ENCODE measurements at places on chromosomes 16 and 17.
A peak's percentile ranks its signal among the peaks of the same experiment; 100 is the strongest.

- DNase-seq, result no peak
Measured at GRCh38 chr17:56824503-56824902, 9.2 kb downstream of the C17orf67 start.

DNA sequence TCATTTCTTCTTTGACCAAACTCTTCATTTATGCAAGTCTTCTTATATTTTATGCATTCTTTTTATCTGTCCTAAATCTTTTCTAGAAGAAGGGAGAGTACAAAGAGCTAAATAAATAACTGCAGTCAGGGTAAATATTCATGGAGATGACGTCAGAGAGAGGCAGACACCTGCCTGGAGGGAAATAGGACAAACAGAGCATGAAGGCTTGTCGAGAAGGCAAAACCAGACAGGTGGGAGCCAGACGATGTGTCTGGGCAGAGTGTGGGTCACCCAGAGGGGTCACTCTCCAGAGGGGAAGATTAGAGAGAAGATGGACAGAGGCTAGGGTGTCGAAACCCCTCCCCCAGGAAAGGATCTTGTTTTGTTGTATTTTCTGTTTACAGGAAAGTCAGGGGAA lies 78.3 kb upstream of the RPL38 start:
- no peak for DNase-seq

DNA sequence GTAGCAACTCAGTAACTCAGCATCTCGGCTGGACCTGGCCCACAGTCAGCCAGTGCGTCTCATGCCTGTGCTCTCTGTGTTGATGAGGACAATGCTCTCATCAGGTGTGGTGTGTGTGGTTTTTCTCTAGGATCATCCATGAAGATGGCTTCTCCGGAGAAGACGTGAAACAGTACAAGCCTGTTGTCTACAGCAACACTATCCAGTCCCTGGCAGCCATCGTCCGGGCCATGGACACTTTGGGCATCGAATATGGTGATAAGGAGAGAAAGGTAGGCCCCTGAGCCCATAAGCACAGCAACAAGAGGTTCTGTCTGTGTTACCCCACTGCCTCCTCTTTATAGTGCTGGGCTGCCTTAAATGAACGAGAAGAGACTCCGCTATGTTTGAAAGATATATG lies 84.5 kb downstream of the GNAO1 start:
- DNase-seq, result no peak

GRCh38 chr17:75125984-75126383 lies 5.6 kb downstream of the NT5C start:
- DNase-seq, result no peak

DNA sequence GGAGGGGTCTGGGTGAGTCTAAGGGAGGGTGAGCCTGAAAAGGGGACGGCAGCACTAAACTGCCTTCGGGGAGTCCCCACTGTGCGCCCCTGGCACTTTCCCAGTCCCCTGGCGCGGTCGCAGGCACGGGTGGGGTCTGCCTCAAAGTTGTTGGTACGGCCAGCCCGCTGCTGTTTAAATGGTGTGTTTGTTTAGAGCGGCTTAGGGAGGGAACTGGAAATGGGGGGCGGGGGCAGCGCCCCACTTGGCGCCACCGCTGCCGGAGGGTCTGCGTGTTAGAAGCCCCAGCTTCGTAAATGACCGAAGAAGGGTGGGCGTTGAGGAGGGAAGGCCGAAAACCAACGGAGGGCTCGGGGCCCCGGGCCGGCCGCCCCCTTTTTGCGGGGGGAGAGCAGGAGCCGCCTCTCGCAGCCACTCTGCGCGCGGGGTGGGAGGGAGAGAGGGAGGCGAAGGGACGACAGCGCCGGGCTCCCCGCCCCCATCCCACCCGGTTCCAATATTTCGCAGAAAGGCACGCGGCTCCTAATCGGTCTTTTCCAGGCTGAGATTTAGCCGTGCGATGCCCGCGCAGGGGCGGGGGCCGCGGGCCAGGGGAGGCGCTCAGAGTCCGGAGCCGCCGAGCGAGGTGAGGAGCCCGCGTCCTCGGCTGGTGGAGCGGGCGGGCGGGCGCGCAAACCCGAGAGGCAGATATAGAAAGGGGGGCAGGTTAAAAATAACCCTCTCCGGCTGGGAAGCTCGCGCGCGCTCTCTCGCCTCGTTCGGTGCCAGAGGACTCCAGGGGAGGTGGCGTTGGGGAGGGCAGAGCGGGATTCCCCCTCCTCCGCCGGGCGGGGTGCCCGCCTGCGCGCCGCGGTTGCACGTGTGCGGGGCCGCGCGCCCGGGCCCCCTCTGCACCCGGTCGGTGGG lies 54.9 kb downstream of the SREBF1 start:
- no peak for DNase-seq

- DNase-seq, result no peak
Measured at GRCh38 chr16:88045820-88046303, 94.6 kb downstream of the BANP start.

DNA sequence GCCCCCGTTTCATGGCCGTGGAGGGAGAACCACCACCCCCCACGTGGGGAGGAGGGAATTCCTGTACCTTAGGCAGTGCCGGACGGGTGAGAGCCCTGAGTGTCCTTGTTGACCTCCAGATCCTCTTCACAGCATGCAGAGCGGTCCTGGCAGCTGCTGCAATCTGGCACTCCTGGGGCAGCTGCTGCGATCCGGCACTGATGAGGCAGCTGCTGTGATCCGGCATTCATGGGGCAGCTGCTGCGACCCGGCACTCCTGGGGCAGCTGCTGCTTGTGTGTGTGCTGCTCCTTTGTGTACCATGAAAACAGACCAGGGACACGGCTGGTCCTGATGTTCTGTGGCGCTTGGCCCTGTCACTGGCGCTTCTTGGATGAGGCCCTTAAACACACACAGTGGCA lies 12.8 kb downstream of the ZNF778 start:
- no peak for DNase-seq

- DNase-seq, result no peak
Measured at GRCh38 chr17:41689497-41690299, 1.0 kb downstream of the EIF1 start.

DNA sequence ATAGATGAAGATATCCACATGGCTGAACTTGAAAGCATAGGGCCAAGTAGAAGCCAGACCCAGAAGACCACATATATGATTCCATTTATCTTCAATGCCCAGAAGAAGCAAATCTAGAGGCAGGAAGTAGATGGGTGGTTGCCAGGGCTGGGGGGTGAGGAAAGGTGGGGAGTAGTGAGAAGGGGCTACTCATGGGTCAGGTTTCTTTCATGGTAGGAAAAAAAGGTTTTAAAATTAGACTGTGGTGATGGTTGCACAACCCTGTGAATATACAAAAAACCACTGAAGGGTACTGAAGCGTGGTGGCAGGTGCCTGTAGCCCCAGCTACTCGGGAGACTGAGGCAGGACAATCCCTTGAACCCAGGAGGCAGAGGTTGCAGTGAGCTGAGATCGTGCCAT lies 5.4 kb downstream of the CD2BP2 start:
- no peak for DNase-seq

GRCh38 chr17:50258647-50259476 lies 15.4 kb upstream of the TMEM92 start:
- no peak for DNase-seq

DNA sequence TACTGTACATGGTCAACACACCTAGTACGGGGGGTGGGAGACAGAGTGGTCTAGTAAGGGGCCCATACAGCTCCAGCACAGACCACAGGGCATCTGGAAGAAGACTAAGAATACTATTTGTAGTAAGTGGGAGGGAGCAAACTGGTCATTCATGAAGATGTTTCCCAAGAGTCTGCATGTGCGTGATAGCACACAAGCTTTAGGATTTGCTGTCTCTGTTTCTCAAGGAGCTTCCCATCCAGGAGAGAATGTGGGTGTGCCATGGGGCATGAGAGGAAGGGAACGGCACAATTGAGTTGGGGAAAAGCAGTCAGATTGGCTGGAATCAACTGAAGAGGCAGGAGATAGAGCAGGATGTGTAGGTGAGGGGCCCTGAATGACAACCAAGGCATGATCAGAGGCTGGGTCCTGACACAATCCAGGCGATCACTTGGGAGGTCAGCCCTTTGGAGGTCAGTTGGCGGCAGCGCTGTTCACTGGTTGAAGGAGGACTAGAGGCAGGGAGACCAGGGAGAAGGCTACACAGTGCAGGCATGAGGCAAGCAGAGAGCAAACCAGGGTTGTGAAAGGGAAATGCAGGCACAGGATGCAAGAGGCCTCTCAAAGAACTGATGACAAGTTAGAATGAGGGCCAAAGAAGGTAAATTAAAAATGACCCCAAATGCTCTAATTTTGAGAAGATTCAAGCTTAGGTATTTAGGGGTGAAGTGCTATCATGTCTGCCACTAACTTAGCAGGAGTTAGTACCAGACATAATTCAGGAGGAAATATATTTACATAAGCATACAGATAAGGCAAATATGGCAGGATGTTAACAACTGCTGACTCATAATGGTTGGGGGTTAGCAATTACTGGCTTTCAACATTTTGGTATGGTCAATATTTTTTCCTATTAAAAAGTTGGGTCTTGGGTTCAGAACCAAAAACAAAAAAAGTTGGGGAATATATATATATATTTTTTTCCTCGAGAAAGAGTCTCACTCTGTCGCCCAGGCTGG lies 10.3 kb downstream of the UBE2O start:
- no peak for DNase-seq

- no peak for DNase-seq
Measured at GRCh38 chr16:90048347-90048722, 28.8 kb downstream of the PRDM7 start.

GRCh38 chr16:86070484-86070883 lies 171.5 kb downstream of the IRF8 start:
- DNase-seq, result no peak

- DNase-seq, result no peak
Measured at GRCh38 chr17:55281649-55282378, 17.1 kb downstream of the HLF start.

- DNase-seq, result no peak
Measured at GRCh38 chr16:59597269-59597668, 863.2 kb upstream of the GOT2 start.

- no peak for DNase-seq
Measured at GRCh38 chr17:67126983-67127382, 82.6 kb downstream of the CACNG1 start.

DNA sequence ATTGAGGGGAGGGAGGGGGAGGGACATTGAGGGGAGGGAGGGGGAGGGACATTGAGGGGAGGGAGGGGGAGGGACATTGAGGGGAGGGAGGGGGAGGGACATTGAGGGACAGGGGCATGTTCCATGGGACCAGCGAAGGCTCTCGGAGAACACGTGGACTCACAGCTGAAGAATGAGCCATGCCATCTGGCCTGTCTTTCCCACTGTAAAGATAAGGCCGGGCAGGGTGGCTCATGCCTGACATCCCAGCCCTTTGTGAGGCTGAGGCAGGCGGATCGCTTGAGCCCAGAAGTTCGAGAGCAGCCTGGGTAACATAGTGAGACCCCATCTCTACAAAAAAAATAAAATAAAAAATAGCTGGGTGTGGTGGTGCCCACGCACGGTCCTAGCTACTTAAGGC lies 32.5 kb downstream of the RPH3AL start:
- no peak for DNase-seq

GRCh38 chr16:68079626-68080344 lies 5.4 kb upstream of the NFATC3 start:
- peak; percentile 48 for DNase-seq

DNA sequence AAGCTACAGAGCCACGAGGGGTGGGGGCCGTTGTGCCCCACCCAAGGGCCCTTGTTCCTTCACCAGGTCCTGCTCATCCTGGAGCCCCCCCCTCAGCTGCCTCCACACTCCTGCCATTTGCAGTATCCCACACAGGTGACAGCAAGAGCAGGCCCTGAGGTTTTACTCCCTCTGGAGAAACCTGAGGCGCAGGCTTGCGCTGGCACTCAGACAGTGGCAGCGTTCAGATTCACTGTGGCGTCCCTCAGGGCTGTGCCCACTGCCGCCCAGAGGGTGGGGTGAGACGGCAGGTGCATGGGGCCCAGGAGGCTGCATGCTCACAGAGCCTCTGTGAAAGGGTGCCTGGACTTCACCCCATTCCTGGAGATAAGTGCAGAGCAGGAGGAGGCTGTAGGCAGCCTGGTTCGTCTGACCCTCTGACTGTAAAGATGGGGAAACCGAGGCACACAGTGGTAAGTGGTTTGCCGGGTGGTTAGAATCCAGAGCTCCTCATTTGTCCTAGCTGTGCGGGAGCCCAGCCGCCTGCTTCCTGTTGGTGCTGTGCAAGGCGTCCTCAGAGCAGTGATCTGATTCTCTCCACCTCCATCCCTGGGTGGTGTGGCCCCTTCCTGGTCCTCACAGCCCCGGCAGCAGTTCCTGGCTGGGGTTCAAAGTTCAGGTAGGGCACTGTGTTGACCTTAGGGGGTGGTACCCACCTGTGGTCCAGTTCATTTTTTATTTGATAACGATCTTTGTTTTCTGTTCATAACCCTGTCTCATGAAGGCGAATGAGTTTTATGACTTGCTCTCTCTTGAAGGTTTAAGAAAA lies 1.6 kb downstream of the SPIRE2 start:
- no peak for DNase-seq

DNA sequence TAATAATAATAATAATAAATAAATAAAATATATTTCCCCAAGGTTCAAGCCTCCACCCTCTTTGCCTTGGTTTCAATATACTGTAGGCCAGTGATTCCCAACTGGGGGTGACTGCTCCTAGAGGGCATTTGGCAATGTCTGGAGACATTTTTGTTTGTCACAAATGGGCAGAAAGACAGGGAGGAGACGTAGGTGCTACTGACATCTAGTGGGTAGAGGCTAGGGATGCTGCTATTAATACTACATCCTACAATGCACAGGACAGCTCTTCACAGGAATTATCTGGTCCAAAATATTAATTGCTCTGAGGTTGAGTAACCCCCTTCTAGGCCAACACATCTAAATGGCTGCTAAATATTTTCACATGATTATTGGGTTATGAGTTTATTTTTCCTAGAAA lies 12.8 kb upstream of the PRR14 start:
- no peak for DNase-seq

DNA sequence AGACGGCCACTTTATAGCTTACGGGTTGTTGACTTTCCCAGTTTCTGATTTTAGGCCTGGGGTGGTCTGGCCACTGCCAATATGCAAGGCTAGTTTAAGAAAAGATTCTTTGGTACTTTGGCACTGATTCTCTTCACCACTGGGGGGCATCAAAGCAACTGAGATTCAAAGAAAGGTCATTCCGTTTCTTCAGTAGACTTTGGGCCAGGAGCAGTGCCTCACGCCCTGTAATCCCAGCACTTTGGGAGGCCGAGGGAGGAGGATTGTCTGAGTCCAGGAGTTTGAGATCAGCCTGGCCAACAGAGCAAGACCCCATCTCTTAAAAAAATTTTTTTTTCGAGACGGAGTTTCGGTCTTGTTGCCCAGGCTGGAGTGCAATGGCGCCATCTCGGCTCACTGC lies 53.0 kb downstream of the RPA1 start:
- no peak for DNase-seq

GRCh38 chr17:6061290-6061689 lies 8.9 kb upstream of the WSCD1 start:
- no peak for DNase-seq

DNA sequence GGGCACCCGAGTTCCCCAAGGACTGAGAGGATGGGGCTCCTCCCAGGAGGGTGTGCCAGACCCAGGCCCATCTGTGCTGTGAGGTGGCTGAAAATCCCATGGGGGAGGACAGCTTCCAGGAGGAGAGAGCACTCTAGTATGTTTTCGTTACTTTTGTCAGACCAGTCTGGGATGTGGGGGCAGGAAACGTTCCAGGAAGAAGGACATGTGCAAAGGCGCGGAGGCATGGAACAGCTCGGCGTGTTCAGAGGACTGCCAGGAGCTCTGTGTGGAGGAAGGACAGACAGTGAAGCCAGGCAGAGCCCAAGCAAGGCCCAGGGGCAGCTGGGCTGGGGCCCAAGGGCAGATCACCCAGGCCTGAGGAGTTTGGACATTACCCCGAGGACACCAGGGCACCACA lies 7.0 kb downstream of the CA4 start:
- no peak for DNase-seq
